ENCODE measurements at places on chromosomes 1 and 21.

DNA sequence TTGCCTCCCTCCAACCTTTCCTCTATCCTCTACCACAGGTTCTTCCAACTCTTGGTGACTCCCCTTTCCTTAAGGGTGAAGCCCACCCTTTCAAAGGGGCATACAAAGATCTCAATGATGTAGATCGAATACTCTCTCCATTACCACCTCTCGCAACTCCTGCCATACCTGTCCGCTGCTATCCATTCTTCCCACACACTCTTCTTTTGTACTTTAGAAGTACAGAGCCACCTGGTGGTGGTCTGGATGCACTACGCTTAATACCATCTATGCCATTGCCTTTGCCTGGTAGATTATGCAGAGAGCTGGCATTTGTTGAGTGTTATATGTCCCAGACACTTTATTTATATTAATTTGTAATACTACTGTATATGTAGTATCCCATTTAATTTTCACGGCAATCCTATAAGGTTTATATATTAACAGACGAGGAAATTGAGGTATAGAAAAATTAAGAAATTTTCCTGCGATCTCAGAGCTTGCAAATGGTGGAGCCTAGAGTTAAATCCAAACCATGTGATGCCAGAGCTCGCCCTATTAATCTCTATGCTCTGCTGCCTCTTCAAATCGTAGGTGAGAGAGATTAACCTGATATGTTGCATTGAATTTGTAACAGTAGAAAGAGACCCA is 22.9 kb downstream of the TSHB start:
- DNase-seq = peak; percentile 80

DNA sequence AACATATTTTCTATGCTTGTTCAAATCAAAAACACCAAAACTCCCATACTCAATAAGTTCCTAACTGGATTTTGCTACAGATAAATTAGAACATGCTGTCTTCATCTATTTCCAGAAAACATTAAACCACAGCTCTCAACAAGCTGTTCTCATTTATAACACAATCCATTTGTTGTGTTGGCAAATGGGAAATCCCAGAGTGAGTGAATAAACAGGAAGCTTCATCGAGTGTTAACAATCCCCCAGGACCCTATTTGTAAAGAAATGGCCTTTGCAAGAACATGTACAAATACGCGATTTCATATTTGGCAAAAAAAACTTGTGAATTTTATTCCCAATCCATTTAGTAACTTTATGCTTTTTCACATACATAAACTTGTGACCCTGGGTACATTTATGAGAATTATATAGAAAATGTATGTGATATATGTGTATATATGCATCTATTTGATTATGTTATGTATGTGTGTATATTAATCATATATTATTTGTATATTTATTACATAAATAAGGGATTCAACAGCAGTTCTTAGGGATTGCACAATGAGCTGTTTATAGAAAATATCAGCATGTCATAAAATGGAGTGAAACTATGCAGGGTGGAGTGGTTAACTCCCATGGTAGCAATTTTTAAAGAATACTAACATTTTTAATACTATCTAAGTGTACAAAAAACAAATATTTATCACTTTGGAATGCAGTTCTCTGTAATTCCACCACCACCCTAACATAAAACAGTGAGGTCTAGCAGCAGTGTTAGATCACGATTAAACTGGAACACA is 160.0 kb downstream of the NEGR1 start:
- no peak for DNase-seq

DNA sequence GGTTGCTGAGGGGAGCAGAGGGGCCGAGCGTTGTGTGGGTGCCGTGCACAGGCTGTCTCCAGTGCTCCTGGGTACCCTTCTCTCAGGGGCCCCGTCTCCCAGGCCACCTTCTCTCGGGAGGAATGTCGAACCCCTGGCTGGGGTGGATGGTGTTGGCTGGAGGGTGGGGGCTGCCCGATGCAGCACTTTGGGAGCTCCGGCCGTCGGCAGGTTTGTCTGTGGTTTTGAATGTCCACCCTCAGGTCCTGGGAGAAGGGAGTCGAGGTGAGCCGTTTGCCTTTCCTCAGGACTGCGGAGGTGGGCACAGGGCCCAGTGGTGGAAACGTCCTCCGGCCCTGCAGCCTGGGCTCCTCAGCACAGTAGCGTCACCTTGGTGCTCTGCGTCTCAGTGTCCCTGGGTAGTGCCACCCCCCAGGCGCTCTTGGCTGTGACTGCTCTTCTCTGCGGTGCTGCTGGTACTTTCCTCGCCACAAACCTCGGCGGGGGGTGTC is 14.5 kb downstream of the SLX9 start:
- no peak for DNase-seq

- DNase-seq = no peak
Observed at GRCh38 chr1:184322253-184322652, 64.6 kb upstream of the C1orf21 start.

DNA sequence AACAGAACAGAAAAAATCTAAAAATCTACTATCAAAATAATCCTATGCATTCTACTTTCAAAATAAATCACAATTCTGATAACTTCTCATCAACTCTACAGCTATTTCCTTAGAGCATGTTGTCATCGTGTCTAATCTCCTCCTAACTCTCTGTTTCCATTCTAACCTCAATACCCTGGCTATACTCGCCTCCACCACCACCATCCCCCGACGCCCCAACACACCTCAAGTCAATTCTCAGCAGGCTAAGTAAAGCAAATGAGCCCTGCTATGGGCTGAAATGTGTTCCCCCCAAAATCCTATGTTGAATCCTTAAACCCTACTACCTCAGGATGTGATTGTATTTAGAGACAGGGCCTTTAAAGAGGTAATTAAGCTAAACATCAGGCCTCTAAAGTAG is 34.6 kb downstream of the NRDC start:
- DNase-seq = no peak

GRCh38 chr1:67838180-67838910 is 5.1 kb upstream of the GNG12 start:
- DNase-seq = no peak

- DNase-seq = peak; percentile 70
Observed at GRCh38 chr1:21238141-21238800, 52.0 kb downstream of the ECE1 start.

DNA sequence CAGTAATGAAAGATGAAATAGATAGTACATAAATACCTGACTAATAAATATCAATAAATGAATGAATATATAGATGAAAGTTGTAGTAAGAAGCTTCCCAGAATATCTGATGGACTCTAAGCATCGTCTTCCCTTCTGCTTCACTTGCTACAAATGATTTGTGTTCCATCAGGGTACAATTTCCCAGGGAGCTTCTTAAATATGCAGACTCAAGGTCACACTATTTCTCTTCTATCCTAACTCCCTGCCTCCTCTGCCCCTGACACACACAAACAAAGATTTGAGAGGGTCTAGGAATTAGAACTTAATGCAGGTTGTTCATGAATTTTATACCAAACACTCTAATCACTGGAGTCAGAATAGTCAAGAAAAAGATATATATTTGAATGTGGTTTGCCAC is 415.9 kb upstream of the TMPRSS15 start:
- no peak for DNase-seq

GRCh38 chr1:83813576-83813975 is 185.4 kb downstream of the TTLL7 start:
- DNase-seq = no peak

DNA sequence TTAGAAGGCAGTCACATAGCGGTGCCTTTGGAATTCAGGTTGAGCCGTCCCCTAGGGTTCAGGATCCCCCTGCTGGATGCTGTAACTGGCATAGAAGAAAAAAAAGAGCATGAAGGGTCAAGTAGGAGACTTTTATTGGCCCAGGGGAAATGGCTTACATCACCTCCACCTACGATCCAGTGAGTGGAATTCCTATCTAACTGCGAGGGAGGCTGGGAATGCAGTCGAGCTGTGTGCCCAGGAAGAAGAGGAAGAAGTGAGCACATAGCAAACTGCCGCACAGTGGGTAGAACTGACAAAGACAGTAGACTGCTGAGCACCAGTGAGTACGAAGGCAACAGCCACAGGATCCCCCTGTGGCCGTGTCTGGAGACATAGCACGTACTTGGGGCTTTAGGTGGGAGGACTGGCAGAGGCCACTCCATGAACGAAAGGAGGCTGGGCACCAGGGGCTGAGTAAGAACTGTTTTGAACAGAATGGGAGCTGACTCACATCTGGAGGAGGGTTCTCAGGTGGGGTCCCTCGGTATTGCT is 79.2 kb downstream of the RNF220 start:
- DNase-seq = peak; percentile 38

Measured in neural progenitor cell (in vitro differentiated cells).